Thoracic aorta endothelial cell (primary cell): ENCODE measurements at places on chromosomes 4 and X. TPM values are rescaled to one million over a fixed set of nuclear protein-coding genes. Genes with fewer than 3 reads are reported as not detected.

Gene PPP1R2C
- not detected in 2 replicates for total RNA-seq

Gene ADH7
- total RNA-seq = not detected in 2 replicates

Gene FGFBP2
- total RNA-seq = not detected in 2 replicates

Gene HAUS3
- 21.5 TPM in 2 replicates for total RNA-seq

Gene CXCR3
- not detected in 2 replicates for total RNA-seq

Gene AIMP1
- 39.2 and 42.0 TPM in 2 replicates for total RNA-seq

Gene NPY5R
- total RNA-seq = not detected in 2 replicates

Gene CENPVL2
- not detected in 2 replicates for total RNA-seq

Gene ARX
- total RNA-seq = not detected in 2 replicates

Gene ARMCX5
- 16.2 and 16.4 TPM in 2 replicates for total RNA-seq

Gene ARHGAP24
- total RNA-seq = 192 and 230 TPM in 2 replicates

Gene NUDT10
- total RNA-seq = 0.43 and 1.5 TPM in 2 replicates

Gene SH3TC1
- 124 and 155 TPM in 2 replicates for total RNA-seq

Gene MTM1
- 11.8 and 20.3 TPM in 2 replicates for total RNA-seq

Gene YIPF6
- total RNA-seq = 37.0 and 38.5 TPM in 2 replicates

Gene NHSL2
- 38.0 and 71.1 TPM in 2 replicates for total RNA-seq

Gene PLP1
- total RNA-seq = not detected in 2 replicates

Gene GABRG1
- total RNA-seq = not detected in 2 replicates

Gene SPANXN3
- total RNA-seq = not detected in 2 replicates

Gene AMBN
- total RNA-seq = not detected in 2 replicates

Gene PSAPL1
- total RNA-seq = not detected in 2 replicates

Gene MAGEB10
- not detected in 2 replicates for total RNA-seq

Gene SAGE1
- not detected in 2 replicates for total RNA-seq

Gene HSD17B13
- 0.07 and 0.13 TPM in 2 replicates for total RNA-seq

Gene LDB2
- total RNA-seq = 117 and 201 TPM in 2 replicates

Gene DCAF8L1
- not detected in 2 replicates for total RNA-seq
